Lung microvascular endothelial cell (primary cell): ENCODE measurements at places on chromosomes 1 and 21. TPM values are rescaled to one million over a fixed set of nuclear protein-coding genes. Genes with fewer than 3 reads are reported as not detected.

The RYR2 gene
- total RNA-seq: under 0.01 and 0.22 TPM in 2 replicates

The FH gene
- 52.2 and 76.5 TPM in 2 replicates for total RNA-seq

The CFHR1 gene
- total RNA-seq: not detected in 2 replicates

The LIN28A gene
- not detected in 2 replicates for total RNA-seq

The EXTL1 gene
- under 0.01 TPM in 2 replicates for total RNA-seq

The INSRR gene
- total RNA-seq: not detected in 2 replicates

The KNCN gene
- not detected in 2 replicates for total RNA-seq

The LRRC39 gene
- under 0.01 and 0.20 TPM in 2 replicates for total RNA-seq

The FAM78B gene
- total RNA-seq: under 0.01 and 0.40 TPM in 2 replicates

The UTS2 gene
- total RNA-seq: not detected in 2 replicates

The REG4 gene
- not detected in 2 replicates for total RNA-seq

The OR2L8 gene
- total RNA-seq: not detected in 2 replicates
